ENCODE measurements at places on chromosomes 16 and 17.

DNA sequence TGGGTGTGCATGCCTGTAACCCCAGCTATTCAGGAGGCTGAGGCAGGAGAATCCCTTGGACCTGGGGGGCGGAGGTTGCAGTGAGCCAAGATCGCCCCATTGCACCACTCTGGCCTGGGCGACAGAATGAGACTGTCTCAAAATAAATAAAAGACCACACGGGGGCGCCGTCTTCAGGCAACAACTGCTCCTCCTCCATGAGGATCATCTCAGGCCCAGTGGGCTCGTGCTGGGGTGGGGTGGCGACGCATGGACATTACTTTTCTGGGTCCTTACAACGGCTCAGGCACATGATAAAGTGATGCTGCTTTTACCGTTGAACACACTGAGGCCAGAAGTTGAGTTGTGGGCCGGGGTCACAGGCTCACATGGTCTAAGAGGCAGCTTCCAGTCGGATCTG, 56.2 kb downstream of the PRMT7 start:
- DNase-seq = peak; percentile 39

GRCh38 chr17:18921912-18922451, 30.0 kb upstream of the SLC5A10 start:
- DNase-seq = no peak

- DNase-seq = no peak
Measured at GRCh38 chr17:74584292-74585060, 7.6 kb downstream of the CD300LD start.

- DNase-seq = no peak
Measured at GRCh38 chr17:33112763-33113162, 121.1 kb downstream of the SPACA3 start.

GRCh38 chr17:1905190-1905913, 75.5 kb downstream of the RPA1 start:
- no peak for DNase-seq

- no peak for DNase-seq
Measured at GRCh38 chr17:28053725-28054124, 11.2 kb downstream of the NLK start.
